ENCODE measurements at places on chromosomes 6 and 20.

DNA sequence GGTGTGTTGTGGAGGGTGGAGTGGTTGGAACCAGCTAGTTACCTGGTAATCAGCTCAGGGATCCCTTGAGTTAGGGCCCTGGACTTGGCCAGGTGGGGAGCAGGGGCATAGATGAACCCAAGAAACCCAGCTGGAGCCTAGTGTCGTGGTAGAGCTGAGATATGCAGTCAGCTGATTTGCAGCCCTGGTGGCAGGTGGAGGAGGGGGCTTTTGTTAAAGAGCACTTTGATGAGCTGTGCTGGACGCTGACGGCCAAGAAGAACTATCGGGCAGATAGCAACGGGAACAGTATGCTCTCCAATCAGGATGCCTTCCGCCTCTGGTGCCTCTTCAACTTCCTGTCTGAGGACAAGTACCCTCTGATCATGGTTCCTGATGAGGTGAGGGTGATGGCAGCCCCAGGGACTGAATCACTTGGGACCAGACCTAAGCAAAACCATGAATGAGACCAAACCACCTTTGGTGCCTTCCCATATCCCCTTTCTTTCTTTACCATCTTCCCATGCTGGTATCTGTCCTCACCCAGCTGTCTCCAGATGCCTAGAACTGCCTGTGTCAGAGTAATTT lies 12.7 kb downstream of the DEF6 start:
- no peak for DNase-seq

DNA sequence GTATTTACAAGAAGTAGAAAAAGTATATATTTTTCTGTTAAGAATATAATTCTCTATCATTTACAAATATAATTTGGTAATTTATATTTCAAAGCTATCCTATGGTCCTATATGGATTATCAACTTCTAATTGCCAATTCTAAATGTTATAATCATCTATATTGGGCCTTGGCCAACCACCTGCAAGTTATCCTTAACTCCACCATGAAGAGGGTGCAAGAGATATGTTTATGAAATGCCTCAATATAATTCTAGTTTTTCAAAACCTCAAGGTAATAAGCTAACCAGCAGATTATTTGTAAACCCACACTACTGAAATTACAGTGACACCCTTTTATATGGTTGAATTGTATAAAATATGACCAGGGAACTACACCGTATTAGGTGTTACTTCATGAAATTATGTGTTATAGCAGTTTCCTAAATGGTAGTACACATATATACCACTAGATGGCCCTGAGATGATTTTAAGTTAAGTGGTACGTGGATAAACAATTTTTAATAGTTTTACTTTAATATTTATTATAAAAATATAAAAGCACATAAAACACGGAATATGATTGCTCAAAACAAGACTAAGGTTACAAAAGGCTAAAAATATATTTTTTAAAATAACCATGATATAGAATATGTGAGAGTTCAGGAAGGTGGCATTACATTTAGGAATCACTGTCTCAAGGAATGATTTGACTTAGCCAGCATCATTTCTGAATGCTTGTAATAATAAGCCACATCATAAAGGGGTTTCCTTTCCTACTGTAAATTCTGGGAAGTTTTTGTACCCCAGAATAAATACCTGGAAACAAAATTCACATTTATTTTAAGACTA lies 9.8 kb upstream of the PNISR start:
- no peak for DNase-seq

DNA sequence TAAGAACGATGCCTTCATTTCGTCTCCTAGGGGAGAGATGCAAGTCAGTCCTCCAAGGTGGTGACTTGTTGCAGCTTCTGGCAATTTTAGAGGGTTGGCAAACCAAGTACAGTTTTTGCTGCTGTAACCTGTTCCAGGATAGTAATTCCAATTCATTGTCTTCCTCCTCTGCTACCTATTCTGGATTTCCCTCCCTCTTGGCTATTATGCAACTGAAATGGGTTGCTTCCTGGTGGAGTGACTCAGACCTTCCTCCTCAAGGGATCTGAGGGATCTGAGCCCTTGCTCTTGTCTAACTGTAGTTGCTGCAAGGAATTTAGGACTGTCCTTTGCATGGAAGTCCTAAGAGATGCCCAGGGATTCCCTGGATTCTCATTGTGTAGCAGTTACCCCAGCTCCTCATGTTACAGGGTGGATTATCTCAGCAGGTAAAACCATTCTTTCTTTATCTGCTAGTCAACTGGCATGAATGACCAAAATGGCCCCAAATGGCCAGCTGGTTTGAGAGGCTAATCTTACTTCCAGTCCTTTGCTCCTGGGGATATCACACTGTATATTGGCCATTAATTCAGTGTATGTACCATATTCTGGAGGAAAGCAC lies 17.6 kb upstream of the ELMO2 start:
- no peak for DNase-seq

GRCh38 chr6:77470983-77471382 lies 7.7 kb upstream of the HTR1B start:
- DNase-seq, result no peak

DNA sequence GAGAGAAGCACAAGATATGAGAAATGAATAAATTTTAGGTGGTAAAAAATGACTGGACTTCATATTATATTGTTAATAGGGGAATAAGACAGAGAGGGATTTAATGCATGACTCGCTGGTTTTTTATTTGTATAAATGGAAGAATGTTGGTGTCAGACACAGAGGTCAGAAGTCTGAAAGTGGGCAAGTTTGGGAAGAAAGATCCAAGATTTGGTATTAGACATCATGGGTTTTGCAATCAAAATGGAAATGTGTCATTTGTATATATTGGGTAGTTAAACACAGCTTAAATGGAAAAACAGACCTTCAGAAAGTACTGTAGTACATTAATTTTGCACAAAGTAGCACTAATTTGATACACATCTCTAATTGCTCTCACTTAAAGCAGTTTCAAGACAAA lies 96.2 kb downstream of the EYA4 start:
- DNase-seq, result no peak

Measured in stimulated activated CD4-positive, alpha-beta T cell treated with anti-CD3 and anti-CD28 coated beads, Interleukin-4, amount 100 ng/mL, for 4 hours (primary cell).